ENCODE measurements at places on chromosomes 7 and 10. TPM values are rescaled to one million over a fixed set of nuclear protein-coding genes. Genes with fewer than 3 reads are reported as not detected.

DNA sequence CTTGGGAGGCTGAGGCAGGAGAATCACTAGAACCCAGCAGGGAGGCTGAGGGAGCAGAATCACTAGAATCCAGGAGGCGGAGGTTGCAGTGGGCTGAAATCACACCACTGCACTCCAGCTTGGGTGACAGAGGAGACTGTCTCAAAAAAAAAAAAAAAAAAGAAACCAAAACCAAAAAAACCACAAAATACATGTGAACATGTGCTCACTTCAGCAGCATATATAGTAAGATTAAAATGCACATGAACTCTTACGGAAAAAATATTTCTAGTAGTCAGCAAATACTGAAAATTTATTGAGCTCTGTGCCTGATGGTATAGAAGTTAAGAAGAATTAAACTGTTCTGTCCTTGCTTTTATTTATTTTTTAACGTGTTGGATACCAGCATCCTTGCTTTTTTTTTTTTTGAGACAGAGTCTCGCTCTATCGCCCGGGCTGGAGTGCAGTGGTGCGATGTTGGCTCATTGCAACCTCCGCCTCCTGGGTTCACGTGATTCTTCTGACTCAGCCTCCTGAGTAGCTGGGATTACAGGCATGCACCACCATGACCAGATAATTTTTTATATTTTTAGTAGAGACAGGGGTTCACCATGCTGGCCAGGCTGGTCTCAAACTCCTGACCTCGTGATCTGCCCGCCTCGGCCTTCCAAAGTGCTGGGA, 9.6 kb upstream of the ZNF487 start:
- no peaks in the 10 kb centered on the region for H3K27me3 ChIP-seq
- DNase-seq: no peak
- no peaks in the 10 kb centered on the region for H3K4me1 ChIP-seq
- no peak overlapping the region for H3K27ac ChIP-seq

- H3K4me3 ChIP-seq: no peak overlapping the region
- H3K27ac ChIP-seq: no peak overlapping the region
- no peaks in the 10 kb centered on the region for H3K4me1 ChIP-seq
- H3K36me3 ChIP-seq: peaks cover 4% of the 10 kb centered on the region
- H3K27me3 ChIP-seq: no peaks in the 10 kb centered on the region
Observed at GRCh38 chr7:13307040-13307439, 619.6 kb downstream of the ARL4A start.

DNA sequence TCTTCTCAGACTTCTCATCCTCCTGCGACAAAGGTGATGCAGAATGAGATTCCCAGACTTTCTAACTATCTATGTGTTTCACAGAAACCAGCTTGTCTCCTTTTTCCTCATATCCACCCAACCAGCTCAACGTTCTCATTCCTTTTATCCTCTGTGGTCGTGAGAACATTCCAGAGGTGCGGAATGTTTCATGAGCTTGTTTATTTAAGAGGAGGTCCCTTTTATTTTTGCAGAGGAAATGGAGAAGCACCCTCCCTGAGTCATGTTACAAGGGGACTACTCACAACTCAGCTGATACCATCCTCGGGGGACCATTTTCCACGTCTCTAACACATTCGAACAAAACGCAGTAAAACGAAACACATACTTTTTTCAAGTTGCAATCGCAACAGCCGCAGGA, 93.2 kb downstream of the ZRANB1 start:
- peaks cover 7% of the 10 kb centered on the region for H3K27me3 ChIP-seq
- peak overlapping the region; percentile 2 for H3K4me3 ChIP-seq
- peak overlapping the region; percentile 92 for H3K27ac ChIP-seq
- DNase-seq: no peak
- H3K36me3 ChIP-seq: peaks cover 28% of the 10 kb centered on the region

NXPH1 gene
- total RNA-seq: not detected

DNA sequence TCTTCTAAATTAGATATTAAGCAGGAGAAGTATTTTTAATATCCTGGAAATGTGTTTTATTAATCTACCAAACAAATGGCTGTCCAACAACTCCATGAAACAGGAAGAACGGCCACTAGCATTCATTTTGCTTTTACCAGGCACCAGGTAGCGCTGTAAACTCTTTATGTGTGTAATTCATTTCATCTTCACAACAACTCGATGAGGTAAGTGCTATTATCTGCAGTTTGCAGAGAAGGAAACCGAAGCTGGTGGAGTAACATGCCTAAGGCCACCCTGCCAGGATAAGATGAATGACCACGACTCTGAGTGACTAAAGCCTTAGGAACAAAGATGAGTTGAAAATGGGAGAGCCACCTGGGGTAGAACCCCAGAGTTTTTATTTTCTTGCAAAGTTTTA, 101.2 kb downstream of the KIAA1217 start:
- H3K4me3 ChIP-seq: no peak overlapping the region
- peaks cover 4% of the 10 kb centered on the region for H3K27me3 ChIP-seq
- H3K36me3 ChIP-seq: no peaks in the 10 kb centered on the region
- no peak for DNase-seq
- no peak overlapping the region for H3K27ac ChIP-seq

POLR2J2 gene
- 9.4 TPM for total RNA-seq

GRCh38 chr7:101947899-101948298, 130.5 kb downstream of the CUX1 start:
- peaks cover 12% of the 10 kb centered on the region for H3K4me1 ChIP-seq
- peaks cover 1% of the 10 kb centered on the region for H3K27me3 ChIP-seq
- no peak for DNase-seq
- no peak overlapping the region for H3K4me3 ChIP-seq
- no peak overlapping the region for H3K27ac ChIP-seq

DNA sequence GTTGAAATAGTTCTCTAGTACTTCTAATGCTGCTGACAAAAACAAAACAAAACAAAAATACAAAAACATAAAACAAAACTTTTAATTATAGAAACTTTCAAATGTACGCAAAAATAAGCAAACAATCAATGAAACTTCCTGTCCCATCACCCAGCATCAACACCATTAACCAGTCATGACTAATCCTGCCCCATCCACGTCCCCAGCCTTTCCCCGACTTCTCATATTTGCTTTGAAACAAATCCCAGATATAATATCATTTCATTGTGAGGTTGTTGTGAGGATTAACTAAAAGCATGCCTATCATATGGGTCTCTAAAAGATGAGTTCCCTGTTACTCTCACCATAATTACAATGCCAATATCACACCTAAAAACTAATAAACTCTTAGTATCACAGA, 55.7 kb downstream of the CSTF2T start:
- H3K4me1 ChIP-seq: peaks cover 12% of the 10 kb centered on the region
- H3K27ac ChIP-seq: no peak overlapping the region
- no peaks in the 10 kb centered on the region for H3K36me3 ChIP-seq
- H3K27me3 ChIP-seq: no peaks in the 10 kb centered on the region
- no peak overlapping the region for H3K4me3 ChIP-seq
